ENCODE measurements at places on chromosomes 2 and 18. TPM values are rescaled to one million over a fixed set of nuclear protein-coding genes. Genes with fewer than 3 reads are reported as not detected.

- no peak for DNase-seq
Observed at GRCh38 chr2:134572314-134573084, 146.3 kb downstream of the TMEM163 start.

DNA sequence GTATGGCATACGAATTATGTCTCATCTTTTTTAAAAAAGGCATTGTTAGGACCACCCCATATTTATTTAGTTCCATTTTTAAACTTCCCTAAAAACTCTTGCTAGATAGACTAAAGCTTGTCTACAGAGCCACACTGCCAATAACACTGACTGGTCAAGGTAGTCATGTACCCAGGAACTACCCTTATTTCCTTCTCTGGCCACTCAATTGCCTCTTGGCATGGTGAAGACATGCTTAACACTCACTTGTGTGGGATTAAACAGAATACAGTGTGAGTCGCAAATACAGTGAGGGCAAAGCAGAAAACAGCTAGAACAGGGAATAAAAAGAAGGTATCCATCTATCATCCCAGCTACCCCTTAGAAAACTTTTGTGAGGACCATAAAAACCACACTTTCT, 57.4 kb downstream of the KCNG3 start:
- no peak for DNase-seq

GRCh38 chr2:183149489-183149888, 25.2 kb downstream of the NUP35 start:
- no peak for DNase-seq

- no peak for DNase-seq
Observed at GRCh38 chr18:63579616-63580015, 7.5 kb upstream of the SERPINB13 start.

DNA sequence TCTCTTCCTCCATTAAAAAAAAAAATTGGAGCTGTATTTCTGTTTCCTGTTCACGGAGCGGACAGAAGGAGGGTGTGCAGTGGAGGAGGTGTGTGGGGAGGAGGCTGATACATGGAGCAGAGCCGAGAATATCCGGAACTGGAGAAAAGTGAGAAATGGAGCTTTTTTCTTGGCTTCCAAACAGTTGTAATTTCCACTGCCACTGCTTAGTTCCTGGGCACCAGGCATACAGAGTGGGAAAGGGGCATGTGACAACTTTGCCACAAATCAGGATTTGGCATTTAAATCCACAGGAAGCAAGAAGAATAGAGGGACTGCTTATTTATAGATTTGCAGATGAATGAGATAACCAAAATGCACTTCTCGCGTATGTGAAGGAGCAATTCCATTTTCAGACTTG, 71.2 kb downstream of the BCL11A start:
- DNase-seq = no peak

DNA sequence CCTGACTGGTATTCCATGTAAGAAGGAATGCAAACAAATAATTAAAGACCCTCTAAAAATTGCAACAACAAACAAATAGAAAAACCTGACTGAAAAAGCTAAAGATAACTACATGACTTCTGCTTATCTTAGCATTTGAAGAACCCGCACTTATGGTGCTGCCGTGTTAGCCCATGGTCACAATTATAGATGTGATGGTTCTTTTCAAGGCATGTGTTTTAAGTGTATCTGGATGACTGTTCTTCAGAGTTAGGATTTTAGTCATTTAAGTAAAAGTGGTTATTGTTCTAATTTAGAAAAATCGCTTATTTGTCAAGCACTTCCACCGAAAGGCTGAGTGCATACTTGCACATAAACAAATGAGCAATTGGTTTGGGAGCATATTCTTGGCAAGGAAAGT, 77.3 kb downstream of the CPS1 start:
- DNase-seq = no peak

- DNase-seq = peak; percentile 89
Observed at GRCh38 chr2:64260817-64261216, 116.6 kb upstream of the PELI1 start.

DNA sequence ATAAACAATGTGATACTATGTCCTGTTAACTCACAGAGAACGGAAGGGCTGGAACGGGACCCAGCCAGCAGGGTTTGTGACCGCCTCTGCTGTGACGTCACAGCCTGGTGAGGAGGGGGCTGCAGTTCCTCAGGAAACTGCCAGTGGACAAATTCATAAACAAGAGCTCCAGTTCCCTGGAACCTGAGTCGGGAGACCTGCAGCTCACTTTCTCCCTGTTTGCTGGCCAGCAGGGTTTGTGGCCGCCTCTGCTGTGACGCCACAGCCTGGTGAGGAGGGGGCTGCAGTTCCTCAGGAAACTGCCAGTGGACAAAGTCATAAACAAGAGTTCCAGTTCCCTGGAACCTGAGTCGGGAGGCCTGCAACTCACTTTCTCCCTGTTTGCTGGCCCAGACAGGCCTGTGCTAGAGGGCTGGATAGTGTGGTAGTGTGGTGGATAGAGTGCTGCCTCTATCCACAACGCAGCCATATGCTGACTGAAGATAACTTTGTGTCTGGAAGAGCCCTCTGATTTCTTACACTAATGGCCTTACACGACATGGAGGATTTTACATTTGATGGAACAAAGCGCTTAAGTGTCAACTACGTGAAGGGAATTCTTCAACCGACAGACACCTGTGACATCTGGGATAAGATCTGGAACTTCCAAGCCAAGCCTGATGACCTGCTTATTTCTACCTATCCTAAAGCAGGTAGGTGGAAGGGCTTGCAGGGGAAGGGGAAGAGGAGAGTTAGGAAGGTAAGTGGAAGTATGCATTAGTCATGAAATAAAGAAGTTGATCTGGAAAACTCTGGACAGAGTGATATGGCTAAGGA, at the start of gene SULT1C4:
Gene SULT1C4 (plus strand): TSS at position 140 of the 816 bp plus-strand sequence. CDS start 384 bp downstream, at position 524.
- DNase-seq = peak; percentile 68

- DNase-seq = no peak
Observed at GRCh38 chr2:82998781-82999180, 1460.3 kb downstream of the SUCLG1 start.

- DNase-seq = no peak
Observed at GRCh38 chr2:223711596-223712326, 109.6 kb upstream of the SCG2 start.

DNA sequence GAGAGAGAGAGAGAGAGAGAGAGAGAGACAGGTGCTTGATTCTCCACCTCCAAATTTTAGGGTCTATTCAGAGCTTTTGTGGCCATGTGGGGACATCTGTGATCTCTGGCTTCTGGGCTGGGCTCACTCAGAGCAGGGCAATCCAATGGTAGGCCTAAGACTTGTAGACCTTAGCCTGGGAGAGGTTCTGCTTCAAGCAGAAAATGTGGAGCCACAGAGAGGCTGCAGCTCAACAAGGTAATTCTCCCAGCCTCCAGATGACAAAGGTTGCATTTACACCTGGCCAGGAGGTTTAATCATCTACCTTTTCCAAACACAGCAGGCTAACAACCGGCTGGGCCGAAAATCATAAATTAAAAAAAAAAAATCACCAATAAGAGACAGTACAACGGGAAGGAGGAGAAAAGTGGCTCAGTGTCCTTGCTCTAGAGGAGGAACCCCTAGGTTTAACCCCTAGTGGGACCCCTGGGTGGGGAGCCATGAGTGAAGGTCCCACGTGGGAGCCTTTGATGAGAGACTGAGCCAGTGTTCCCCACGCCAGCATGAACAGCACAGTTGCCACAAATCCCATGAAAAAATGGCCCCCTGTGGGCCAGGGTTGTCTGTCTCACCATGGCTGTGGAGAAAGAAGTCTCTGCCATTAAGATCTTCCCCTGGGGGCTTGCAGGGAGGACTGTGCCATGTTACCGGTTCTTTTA, 124.0 kb upstream of the GATA6 start:
- no peak for DNase-seq

DNA sequence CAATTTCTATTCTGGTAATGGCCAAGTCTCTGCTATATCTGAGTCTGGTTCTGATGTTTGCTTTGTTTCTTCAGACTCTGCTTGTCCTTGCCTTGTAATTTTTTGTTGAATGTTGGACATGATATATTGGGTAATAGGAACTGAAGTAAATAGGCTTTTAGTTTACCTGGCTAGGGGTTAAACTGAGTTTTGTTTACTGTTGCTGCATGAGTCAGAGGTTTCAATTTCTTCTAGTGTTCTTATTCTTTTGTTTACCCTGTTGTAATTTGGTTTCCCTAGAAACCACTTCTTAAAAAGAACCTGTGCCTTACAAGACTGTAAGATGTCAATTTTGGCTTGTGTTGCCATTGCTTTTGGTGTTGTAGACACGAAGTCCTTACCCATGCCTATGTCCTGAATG, 285.0 kb upstream of the KCNH7 start:
- no peak for DNase-seq

- no peak for DNase-seq
Observed at GRCh38 chr2:231987124-231987727, 25.7 kb downstream of the DIS3L2 start.

DNA sequence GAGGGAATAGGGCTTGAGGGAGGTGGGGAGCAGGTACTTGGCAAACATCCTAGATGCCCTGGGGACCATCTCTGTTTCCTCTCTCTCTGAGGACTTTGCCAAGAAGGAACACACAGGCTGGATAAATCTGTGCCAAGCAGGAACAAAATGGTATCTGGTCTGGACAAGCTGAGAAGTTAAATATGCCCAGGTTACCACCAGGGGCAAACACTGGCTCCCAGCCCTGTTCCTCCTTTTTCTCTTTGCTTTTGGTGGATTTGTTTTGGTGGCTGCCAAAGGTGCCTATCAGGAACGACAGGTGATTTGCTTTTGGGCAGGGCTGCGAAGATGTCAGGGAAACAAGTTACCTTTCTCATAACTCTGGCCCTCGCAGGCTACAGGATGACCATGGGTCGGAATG, 227.5 kb upstream of the SMAD2 start:
- DNase-seq = no peak

- DNase-seq = no peak
Observed at GRCh38 chr2:178452870-178453269, 1.7 kb downstream of the PJVK start.

DNA sequence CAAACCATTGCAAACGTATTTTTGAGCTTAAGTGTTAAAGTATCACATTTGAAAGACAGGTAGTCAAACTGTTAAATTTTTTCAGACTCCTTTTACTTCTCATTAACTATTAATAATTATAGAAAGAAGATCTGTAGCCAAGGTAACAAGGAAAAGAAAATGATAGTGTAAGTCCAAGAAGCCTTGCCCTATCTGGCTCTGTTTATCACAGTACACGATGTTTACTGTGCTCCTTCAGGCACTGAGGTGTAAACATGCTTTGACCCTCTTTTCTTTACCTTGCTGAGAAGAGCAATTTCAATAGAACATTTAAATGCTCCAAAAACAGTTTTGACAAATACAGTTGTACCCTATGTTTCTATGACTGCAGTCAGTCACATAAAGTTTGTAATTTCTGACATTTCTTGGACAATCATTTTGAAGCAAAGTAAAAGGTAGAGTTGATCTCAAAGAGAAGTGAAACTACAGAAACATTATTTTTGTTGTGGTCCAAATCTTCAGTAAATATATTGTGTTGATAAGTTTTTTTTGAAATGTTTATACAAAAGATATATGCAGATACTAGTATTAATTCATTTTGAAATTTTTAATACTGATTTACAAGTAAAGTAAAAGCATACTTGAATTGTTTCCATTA, 152.6 kb upstream of the KYNU start:
- no peak for DNase-seq

DNA sequence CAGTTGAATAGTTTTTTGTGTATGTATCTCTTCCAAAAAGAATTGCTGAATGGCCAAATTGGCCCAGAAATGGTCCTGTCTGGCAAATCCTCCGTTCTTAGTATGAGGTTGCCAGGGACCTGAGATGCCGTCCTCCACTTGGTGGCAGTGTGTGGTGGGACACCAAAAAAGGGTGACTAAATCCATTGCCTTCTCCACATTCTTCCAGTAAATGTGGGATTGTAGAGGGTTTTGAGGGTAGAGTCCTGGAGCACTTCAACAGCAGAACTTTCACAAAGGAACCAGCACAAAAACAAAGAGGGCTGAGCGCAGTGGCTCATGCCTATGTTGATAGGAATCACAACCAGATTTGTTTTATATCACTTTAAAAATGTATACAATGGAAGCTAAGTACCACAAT, 199.9 kb downstream of the BCL2 start:
- DNase-seq = peak; percentile 45

- DNase-seq = no peak
Observed at GRCh38 chr18:7259475-7259874, 28.6 kb downstream of the LRRC30 start.

DNA sequence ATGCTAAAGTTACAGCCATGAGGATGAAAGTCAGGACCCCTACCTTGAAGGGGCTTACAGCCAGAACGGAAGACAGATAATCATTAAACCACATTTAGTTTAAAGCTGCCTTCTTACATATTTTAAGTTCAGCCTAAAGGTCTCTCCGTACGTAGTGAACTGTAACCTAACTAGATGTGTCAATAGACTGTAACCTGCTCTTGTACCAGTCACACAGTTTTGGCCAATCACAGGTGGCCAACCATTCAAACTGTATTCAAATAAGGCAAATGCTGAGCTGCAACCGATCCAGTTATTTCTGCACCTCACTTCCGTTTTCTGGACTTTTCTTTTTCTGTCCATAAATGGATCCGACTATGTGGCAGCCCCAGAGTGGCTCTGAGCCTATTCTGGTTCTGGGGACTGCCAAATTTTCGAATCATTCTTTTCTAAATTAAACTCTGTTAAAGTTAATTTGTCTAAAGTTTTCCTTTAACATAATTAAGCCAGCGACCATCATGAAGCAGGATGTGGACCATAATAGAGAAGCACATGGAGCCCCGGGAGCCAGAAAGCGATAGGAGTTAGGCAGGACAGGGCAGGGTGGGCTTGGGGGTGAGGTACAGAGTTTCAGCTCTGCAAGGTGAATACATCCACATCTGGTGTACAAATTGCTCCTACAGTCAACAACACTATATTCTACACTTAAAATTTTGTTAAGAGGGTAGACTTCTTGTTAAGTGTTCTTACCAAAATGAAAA, 48.4 kb upstream of the YPEL5 start:
- DNase-seq = no peak

DNA sequence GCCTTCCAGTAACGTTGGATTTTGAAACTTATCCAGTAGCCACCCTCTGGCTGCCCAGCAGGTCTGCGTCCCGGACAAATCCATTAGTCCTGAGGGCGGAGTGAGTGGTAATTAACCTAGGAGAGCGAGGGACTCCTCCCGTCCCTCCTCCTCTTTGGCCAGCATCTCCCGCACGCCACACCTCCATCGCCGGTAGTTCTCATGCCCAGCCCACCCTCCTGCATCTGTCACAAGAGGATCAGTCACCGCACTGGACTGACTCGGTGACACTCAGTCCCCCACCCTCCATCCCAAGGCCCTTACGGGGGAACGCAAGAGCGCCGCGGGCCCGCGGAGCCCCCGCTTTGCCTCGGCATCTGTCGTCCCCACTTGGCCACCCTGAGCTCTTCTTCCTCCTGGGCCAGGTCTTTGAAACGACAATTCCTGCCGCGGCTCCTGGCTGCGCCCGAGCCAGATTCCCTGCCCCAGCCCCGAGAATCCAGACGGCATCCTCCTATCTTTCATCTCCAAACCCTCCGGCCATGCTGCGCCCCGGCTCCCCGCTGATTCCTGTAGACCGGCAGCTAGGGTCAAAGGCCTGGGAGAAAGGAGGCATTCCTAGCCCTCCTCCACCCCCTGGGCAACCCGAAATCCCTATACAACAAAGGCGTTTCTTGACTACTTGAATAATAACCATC, 77.5 kb downstream of the EIF2AK3 start:
- DNase-seq = no peak

The LYPD1 gene
- total RNA-seq = 1.1 TPM

The PPIL3 gene
- total RNA-seq = 19.2 TPM

The OTOS gene
- not detected for total RNA-seq

The AQP12B gene
- not detected for total RNA-seq

The FAM237A gene
- not detected for total RNA-seq

The RTN4 gene
- 84.5 TPM for total RNA-seq

The ACMSD gene
- not detected for total RNA-seq

The SCYGR1 gene
- not detected for total RNA-seq

The REG1B gene
- total RNA-seq = not detected
